CD8-positive, alpha-beta memory T cell (primary cell): ENCODE measurements at places on chromosomes 1 and 21. TPM values are rescaled to one million over a fixed set of nuclear protein-coding genes. Genes with fewer than 3 reads are reported as not detected.

TEDDM1 gene
- total RNA-seq: not detected

SMIM12 gene
- 79.1 TPM for total RNA-seq

PRDM2 gene
- 67.9 TPM for total RNA-seq

CCDC24 gene
- 3.4 TPM for total RNA-seq

TAS1R1 gene
- not detected for total RNA-seq

LCE2A gene
- total RNA-seq: not detected

GRCh38 chr1:7404046-7404742 lies 366.9 kb upstream of the VAMP3 start:
- no peaks in the 10 kb centered on the region for H3K4me1 ChIP-seq
- no peak overlapping the region for H3K27ac ChIP-seq
- DNase-seq: no peak
- H3K4me3 ChIP-seq: no peak overlapping the region

- H3K27me3 ChIP-seq: no peaks in the 10 kb centered on the region
- no peak overlapping the region for H3K4me3 ChIP-seq
- no peaks in the 10 kb centered on the region for H3K4me1 ChIP-seq
- no peak overlapping the region for H3K27ac ChIP-seq
- no peak for DNase-seq
- H3K36me3 ChIP-seq: no peaks in the 10 kb centered on the region
These were observed 16.1 kb upstream of the HMGN1 start for GRCh38 chr21:39364949-39365348.

- no peak overlapping the region for H3K27ac ChIP-seq
- no peaks in the 10 kb centered on the region for H3K4me1 ChIP-seq
- no peaks in the 10 kb centered on the region for H3K36me3 ChIP-seq
- DNase-seq: no peak
- no peaks in the 10 kb centered on the region for H3K27me3 ChIP-seq
These were observed 257.7 kb downstream of the ATG4C start for GRCh38 chr1:63041660-63042059.
